Occipital lobe (tissue), 3 donors: ENCODE measurements at places on chromosomes 3 and 15. TPM values are rescaled to one million over a fixed set of nuclear protein-coding genes. Genes with fewer than 3 reads are reported as not detected.

AHSG gene
- 0.47 TPM for total RNA-seq

DNA sequence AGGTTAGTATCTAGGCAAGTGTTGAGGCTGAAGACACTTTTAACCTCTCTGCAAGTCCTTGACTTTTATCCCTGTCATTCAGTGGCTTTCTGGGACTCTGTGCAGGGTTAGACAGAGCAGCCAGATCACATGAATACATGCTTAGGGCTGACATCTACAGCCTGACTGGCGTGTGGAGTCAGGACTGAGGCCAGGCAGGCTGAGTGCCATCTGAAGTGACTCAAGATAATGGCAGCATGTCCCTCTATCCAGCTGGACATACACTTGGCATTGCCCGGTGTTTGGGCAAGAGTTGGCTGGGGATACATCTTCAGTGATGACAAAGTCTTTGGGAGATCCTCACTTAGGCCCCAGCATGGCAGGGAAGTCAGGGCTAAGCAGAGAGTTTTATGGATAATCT is 22.4 kb downstream of the DUOX2 start:
- DNase-seq = no peak

NANOGP8 gene
- not detected for total RNA-seq

- no peak for DNase-seq
Observed at GRCh38 chr3:127450331-127450730, 140.2 kb downstream of the TPRA1 start.

PLSCR5 gene
- not detected for total RNA-seq

- no peak for DNase-seq
Observed at GRCh38 chr3:52385157-52385556, 59.7 kb downstream of the SEMA3G start.

TUSC7 gene
- total RNA-seq = not detected

DNA sequence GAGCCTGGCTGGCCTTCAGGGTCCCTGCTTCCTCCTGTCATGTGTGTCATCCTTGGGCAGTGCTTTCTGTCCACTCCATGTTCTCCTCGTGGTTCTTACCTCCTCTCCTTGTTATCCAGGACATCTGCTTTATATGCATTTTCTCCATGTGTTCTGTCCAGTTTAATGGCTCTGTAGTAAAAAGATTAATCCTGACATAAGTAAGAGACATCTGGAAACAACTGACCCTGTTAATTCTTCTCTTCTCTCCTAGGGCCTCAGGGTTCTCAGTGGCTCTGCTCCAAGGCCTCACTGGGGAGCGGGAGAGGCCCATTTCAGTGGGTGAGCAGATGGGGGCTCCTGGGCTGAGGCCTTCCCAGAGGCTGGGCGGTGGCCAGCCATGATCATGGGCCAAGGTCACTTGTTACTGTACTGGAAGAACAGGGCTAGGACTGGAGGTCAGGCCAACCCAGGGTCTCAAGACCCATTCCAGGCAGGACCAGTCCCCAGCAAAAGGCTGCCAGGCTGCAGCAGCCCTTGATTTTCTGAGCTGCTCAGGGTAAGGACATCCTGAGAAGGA is 20.2 kb upstream of the CDCP1 start:
- no peak for DNase-seq

DNA sequence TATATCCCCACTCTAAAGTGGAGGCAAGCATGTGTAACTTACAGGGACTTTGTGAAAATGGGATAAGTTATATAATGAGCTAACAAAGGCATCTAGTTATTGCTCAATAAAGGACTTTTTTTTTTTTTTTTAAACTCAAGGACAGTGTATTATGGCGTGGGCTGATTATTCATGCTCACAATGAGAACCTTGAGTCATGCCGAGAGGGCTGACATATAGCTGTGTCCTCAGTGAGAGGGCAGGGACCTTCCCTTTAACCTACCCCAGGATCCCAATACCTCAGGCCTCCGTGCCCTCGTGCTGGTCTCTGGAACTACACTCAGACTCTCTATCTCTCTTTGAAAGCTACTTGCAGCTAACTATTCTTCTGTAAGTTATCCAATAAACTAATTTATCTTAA is 319.9 kb upstream of the ICE2 start:
- DNase-seq = no peak

DNA sequence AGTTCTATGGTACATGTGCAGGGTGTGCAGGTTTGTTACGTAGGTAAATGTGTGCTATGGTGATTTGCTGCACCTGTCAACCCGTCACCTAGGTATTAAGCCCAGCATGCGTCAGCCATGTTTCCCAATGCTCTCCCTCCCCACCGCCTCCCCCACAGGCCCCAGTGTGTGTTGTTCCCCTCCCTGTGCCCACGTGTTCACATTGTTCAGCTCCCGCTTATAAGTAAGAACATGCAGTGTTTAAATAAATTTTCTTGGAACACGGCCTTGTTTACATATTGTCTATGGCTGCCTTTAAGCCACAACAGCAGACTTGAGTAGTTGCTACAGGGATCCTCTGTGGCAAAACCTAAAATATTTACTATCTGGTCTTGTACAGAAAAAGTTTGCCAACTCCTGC is 41.3 kb upstream of the CORO2B start:
- no peak for DNase-seq

- no peak for DNase-seq
Observed at GRCh38 chr3:63056932-63057331, 181.7 kb upstream of the CADPS start.

GRCh38 chr3:126951561-126951960 is 31.4 kb upstream of the PLXNA1 start:
- DNase-seq = no peak

GRCh38 chr15:75156326-75157215 is 45.1 kb upstream of the C15orf39 start:
- DNase-seq = no peak

GRCh38 chr3:35787936-35788335 is 148.6 kb downstream of the ARPP21 start:
- DNase-seq = no peak

DNA sequence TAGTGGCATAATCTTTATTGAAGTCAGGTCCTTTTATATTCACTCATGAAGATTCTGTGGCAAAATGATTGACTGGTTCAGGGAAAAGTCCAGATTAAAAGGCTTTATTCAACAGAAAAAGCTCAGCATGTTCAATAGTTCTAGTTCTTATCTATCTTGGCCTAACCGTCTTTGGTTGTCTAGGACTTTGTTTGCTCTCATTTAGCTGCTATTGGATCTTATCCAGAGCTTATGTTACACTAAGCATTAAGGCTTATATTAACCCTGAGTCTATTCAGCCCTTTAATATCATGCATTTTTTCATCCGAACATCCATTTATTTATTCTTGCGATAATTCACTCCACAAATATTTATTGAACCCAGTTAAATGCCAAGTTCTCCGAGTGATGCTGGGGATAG is 601.0 kb upstream of the SGO1 start:
- no peak for DNase-seq
